ENCODE measurements at places on chromosomes 6 and 20.

DNA sequence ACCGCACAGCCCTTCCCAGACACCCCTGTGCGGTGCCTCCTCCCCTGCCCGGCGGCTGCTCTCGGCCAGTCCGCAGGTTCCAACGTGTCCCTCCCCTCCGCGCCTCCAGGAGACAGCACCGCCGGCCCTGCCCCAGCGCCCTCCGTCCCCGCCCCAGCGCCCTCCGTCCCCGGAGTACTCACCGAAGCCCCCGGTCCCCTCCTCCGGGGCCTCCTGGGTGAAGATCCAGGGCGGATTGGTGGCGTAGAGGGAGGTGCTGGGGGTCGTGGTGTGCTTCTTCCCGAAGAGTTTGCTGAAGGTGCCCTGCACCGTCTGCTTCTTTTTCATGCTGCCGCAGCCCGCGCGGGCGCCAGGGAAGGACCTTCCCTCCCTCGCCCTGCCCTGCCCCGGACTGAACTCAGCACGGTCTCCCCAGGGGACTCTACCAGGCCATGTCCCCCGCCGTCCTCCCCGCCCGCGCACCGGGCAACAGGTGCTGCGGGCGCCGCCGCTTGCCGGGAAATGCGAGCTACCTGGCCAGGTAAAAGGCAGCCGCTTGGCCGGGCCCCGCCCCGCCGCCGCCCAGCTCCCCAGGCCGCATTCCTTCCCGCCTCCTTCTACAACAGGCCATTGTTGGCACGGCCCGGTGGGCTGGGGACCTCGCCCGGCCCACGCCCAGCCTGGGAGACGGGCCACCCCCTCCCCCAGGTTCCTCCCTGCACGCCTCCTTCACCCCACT is at the start of gene C6orf132:
Gene C6orf132, minus strand, starts transcription at position 503 of the 718 bp plus-strand sequence. Its CDS starts 176 bp downstream, at position 327.
- no peak for DNase-seq

DNA sequence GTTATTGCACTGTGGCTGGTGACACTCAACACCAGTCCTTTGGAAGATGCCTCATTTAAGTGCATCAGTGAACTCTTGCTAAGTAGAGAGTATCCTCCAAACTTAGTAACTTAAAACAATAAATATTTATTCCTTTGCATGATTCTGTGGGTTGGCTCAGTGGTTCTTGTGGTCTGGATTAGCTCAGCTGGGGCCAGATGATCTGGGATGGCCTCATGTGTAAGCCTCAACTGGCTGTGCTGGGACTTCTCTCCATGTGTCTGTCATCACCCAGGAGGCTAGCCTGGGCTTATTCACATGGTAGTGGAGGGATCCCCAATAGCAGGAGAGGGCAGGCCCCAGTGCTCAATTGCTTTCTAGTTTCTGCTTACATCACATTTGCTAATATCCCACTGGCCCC is 8.3 kb downstream of the LRRN4 start:
- DNase-seq, result no peak

DNA sequence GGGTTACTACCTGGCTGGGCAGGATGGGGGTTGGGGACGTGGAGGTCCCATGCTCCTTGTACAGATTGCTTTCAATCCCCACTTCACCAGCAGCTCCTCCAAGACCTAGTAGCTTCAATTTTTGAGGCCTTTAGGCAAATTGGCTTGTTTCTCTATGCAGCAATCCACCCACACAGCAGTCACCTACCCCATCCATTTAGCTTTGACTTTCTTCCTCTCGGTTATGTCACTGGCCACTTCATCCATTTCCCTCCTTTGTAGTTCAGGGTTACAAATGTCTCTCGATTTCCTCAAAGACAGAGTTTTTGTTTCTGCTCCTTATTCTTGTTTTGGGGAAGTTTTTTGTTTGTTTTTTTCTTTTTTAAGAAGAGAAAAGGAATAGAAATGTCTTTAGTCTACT is 33.4 kb upstream of the RSPO4 start:
- DNase-seq, result no peak

DNA sequence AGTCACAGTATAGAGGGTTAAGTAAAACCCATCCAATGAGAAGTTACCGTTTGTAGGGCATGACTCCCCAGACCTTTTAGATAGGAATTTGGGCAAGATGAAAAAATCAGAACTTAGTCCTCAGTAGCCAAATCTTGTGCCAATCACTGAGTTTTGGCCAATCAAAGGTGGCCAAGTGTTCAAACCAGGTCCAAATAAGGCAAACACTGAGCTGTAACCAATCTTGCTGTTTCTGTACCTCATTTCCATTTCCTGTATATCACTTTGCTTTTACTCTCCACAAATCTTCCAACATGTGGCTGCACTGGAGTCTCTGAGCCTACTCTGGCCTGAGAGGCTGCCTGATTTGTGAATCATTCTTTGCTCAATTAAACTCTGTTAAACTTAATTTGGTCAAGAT is 81.8 kb upstream of the GPR6 start:
- DNase-seq, result no peak

DNA sequence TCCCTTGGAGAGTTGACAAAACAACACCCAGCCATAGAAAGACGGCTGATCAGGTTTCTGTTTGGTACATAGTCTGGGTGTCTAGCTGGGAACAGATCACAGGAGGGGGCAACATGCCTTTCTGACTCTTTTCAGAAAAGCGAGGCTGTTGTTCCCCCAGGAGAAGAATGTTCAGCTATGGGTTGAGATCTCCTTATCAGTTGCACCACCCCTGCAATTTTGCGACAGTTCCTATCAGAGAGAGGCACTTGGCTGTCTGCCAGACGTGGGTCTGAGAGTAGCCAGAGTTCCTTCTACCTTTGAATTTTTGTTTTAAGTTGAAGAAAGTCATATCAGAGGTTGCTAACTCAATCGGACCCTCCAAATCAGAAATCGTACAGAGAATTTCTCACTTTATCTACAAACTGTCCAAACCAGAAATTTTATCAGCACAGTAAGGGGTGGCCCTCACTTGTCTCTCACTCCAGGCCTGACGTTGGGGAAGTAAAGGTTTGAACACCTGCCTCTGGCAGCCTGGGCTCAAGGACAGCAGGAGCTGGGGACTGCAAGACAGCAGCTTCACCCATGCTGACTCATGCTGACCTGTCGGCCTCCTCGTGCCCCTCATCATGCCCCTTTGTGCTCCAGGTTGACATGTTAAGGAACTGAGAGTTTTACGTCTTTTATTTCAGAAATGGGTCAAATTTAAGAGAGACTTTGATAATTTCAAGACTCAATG is 42.3 kb downstream of the TMC2 start:
- no peak for DNase-seq

- no peak for DNase-seq
Observed at GRCh38 chr6:13201336-13201735, 127.0 kb downstream of the TBC1D7 start.

- DNase-seq, result no peak
Observed at GRCh38 chr6:33827546-33828451, 24.0 kb upstream of the MLN start.

DNA sequence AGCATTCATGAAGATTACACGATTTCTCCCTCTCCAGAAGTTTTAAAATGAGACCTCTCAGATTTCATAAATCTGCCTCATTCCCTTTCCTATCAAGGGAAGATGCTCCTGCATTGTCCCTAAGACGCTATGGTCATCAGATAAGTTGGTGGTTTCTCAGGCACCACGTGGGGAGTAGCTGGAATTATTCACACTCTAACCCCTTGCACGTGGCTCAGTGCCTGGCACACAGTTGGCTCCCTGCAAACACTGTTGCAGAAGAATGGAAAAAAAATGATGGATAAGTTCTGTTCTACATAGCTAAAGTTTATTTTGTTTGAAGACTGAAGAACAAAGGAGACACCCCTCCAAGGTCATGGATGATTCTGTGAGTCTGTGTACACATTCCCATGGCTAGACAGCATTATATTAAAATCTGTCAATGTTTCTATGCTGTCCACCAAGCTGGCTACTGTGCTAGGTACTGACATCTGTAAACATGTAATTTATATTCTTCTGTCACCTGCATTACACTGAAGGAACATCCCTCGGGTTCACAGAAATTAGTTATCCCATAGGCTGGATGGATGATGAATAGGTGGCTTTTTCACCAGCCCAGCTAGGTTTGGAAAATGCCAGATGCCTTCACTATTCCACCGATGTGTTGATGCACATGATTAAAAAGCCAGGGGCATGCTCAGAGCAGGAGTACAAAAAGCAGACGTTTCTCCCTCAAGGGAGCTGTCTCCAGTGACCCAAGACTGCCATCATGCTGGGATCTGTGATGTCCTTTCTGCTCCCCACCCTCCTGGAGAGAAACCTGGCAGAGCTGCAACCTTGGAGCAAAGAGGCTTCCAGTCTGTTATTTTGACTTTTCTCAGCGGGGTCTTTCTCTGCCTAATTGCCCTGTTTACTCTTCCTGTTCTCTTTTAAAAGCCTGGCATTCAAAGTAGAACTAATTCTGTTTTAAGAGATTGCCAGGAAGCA is 610.5 kb downstream of the UTRN start:
- DNase-seq, result no peak

- no peak for DNase-seq
Observed at GRCh38 chr20:1652960-1653359, 4.6 kb downstream of the SIRPG start.

All from sigmoid colon (tissue), 7 donors.